ENCODE measurements at places on chromosomes 1 and 21.

- DNase-seq = no peak
Observed at GRCh38 chr1:38113159-38113666, 66.6 kb upstream of the POU3F1 start.

DNA sequence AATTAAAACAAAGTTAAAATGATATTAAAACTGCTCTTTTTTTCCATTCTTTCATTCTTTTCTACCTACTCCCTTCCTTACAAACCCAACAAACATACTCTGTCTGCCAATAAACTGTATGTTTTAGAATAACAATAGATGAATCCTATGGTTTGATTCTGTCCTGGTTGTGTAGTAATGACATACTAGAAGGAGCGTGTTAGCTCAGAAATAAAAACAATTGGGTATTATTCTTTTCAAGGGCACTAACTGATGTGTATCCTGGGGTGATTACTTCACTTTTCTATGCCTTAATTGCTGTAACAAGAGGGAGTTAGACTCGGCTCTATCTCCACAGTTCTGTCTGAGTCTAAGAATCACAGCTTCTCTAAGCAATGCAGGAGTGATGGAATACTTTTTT, 194.4 kb downstream of the GIPC2 start:
- no peak for DNase-seq

GRCh38 chr1:92314024-92314423, 15.2 kb downstream of the RPAP2 start:
- DNase-seq = no peak

DNA sequence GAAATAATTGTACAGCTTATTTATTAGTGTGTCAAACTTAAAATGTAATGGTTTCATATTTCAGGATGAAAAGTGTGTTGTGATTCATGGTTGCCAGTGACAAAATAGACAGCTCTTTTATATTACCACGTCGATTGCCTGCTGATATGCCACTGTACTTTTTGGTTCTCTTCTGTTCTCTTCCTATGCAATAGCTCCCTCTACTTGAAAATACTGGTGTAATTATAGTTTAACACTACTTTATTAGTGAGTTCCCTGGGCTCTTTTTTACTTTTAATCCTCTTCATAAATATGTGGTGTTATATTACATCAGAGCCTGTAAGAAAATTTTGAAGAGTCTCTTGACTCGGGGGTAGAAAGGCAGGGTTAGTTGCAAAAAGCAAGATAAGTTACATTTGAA, 111.3 kb downstream of the PATJ start:
- no peak for DNase-seq

DNA sequence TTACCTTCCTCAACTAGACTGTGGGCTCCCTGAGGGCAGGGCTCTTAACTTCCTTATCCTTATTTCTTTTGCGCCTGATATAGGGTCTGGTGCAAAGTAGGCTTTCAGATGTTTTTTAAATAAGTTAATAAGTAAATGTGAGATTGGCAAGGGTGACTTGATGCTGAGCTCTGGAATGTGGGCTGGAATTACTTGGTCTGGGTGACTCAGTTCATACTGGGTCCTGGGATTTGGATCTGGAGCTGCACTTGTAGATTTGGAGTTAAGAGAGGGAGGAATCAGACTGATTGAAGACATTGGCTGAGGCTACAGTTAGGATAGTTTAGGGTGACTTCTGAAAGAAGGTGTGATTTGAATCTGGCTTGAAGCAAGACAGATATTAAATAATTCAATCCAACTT, 190.9 kb downstream of the GIPC2 start:
- DNase-seq = no peak

- no peak for DNase-seq
Observed at GRCh38 chr1:68485431-68486022, 11.4 kb downstream of the DEPDC1 start.

DNA sequence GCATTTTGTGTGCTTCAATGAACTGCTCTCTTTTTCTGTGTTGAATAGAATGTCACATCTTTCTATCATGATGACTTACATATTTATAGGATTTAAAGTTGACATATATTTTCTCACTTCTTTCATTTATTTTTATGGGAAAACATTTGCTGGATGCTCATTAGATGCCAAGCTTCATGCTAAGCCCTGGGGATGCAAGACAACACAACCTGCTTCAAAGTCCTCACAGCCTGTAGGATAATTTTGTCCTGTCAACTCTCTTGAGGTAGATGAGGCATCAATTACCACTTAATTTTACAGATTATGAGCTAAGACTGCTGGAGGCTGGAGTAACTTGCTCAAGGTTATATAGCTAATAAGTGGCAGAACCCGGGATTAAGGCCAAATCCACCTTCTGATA, 264.3 kb downstream of the GRIK1 start:
- no peak for DNase-seq

DNA sequence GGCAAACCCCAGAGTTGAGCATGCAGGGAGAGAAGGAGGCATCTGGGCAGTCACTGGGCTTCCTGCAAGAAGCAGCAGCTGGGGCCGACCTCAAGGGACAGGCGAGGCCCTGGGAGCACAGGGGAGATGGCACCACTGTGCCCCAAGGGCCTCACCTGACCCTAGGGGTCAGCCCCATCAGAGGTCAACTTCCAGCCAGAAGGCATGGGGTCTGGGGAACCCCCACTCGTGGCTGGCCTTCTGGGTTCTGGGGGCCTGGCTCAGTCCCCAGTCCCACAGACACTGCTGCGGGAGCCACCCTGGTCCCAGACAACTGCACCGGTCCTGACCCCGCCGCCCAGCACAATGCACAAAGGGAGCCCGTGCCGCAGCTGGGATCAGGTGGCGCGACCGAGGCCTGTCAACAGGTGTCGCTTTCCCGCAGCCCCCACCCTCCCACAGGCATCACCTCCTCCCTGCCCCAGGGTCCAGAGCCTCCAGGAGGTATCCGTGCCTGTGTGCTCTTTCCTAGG, 6.2 kb downstream of the WNT9A start:
- DNase-seq = no peak

DNA sequence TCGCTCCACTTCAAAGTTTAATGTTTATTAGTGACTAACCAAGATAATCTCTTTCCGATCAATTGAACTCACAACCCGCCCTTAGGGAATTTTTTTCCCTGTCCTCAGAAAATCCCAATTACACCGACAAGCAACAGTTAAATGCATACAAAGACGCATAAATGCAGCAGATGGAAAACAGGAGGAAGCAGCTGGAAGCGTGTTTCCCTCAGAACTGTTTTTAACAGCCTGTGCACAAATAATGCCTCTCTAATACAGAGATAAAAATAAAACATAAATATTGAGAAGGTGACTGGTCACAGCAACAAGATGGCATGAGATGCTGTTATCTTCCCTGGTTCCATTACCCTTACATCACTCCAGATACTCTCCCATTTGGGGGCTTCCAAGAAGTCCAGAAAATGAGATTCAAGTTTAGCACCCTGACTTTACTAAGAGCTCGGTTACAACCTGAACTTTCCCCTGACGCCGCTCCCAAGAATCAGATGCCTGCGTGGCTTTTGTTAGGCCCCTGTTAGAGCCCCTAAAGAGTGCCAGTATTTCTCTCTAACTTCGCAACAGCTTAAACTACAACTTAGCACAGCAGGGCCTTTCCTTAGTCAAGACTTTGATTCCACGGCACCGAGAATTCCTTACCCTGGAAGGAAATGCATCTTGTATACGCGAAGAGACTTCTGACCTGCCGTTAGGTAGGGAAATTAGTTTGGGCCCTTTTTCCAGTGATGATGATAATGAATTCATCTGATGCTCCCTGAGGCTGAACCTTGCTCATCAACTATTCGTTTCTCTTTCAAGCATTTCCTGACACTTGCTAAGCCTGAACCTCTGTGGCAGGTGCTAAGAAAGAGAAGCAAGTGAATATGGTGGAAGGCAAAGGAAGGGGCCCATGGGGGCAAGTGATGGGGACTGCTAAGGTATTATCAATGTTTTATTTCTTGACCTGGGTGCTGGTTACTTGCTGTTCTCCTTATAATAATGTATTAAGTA, 137.7 kb upstream of the SMYD2 start:
- no peak for DNase-seq

DNA sequence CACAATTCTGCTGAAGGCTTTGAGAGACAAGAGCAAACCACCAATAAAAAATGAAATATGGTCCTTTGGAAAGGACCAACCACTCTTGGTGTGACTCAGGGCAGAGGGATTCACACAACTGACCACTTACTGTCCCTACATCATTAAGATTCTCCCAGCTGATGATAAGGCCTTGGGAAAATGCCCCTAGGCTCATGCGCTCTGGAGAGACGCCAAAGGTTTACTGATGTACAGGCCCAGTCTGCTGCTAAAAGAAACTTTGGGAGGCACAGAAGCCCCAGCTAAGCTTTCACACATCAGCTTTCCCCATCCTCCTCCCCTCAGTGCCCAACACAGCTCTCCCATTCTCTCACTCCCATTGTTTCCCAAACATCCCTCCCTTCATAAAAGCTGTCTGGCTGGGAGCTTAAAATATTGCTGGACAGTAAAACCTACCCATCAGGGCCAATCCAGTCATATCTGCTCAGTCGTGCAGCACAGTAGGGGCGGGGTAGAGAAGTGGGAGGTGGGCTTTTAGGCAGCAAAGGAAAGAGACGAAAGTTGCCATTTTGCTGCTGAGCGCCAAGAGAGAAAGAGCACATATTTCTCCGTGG, at the start of gene GJA8:
Gene GJA8, plus strand, starts transcription at position 543 of the 593 bp plus-strand sequence. CDS start 5,161 bp downstream, outside the sequence.
- DNase-seq = no peak

- no peak for DNase-seq
Observed at GRCh38 chr1:232561381-232561780, 68.6 kb downstream of the SIPA1L2 start.

DNA sequence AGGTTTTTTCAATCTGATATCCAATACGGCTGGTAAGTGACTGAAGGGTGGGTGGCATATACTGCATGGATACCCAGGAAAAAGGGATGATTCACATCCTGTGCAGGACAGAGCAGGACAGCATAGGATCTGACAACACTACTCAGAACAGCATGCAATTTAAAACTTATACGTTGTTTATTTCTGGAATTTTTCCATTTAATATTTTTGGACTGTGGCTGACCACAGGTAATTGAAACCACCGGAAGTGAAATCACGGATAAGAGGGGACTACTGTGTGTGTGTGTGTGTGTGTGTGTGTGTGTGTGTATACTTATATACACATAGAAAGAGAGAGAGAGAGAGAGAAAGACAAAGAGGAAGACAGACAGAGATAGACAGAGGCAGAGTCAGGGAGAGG, 23.0 kb downstream of the ERICH3 start:
- no peak for DNase-seq

- no peak for DNase-seq
Observed at GRCh38 chr1:7379441-7379971, 391.6 kb upstream of the VAMP3 start.

DNA sequence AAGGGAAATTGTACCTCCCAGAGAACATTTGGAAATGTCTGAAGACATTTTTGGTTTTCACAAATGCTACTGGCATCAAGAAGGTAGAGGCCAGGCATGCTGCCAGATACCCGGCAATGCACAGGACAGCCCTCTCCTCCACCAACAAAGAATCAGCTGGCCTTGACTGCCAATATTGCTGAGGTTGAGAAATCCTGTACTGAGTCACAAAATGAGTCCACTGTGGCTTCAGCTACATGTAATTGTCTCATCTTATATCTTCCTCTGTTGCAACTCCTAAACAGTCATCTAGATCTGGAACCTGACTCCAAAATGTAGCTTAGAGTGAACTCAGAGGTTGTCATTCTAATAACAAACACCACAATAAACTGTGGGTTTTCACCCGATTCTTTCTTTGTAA, 327.5 kb upstream of the POGK start:
- DNase-seq = no peak

DNA sequence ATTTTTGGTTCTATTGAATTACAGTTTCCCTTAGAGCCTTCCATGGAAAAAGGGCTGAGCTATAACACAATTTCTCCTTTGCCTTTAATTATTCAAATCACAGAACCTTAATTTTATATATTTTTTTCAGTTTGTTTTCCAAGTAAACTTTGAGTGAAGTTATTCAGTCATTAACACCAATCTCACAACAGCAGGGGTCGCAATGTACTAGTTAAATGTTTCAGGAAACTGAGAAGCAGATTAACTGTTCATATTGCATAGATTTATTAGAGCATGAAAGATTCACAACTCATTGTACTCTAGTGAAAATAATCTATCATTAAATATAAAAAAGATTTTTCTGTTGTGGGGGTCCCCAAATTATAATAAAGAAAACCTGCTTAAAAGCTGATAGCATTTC, 64.1 kb downstream of the KIFAP3 start:
- DNase-seq = no peak

DNA sequence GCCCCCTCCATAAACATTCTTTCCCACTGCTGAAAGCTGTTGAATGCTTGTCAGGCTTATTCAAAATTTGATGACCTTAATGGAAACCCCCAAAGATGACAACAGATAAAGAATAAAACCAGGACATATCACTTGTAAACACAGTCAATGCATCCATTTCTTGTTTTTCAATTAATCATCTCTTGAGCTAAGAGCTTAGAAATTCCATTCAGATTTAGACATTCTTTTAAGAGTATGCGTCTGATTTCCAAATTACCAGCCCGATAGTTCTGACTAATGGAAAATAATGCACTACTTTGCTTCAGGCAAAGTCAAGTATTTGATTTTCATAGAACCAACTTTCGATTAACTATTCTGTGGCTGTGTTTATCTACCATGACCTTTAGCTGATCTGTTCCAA, 100.6 kb upstream of the RUNX1 start:
- no peak for DNase-seq

GRCh38 chr1:109198043-109198695, 15.5 kb upstream of the SARS1 start:
- no peak for DNase-seq

DNA sequence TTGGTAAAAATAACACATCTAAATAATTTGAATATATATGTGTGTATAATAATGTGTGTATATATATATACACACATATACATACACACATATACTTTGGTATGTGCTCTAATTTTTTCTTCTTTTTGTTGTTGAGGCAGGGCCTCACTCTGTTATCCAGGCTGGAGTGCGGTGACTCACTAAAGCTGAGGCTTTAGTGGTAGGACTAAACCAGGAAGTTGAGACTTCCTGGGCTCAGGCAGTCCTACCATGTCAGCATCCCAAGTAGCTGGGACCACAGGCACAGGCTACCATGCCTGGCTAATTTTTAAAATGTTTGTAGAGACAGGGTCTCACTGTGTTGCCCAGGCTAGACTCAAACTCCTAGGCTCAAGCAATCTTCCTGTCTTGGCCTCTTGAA, 46.7 kb upstream of the CXADR start:
- DNase-seq = no peak

DNA sequence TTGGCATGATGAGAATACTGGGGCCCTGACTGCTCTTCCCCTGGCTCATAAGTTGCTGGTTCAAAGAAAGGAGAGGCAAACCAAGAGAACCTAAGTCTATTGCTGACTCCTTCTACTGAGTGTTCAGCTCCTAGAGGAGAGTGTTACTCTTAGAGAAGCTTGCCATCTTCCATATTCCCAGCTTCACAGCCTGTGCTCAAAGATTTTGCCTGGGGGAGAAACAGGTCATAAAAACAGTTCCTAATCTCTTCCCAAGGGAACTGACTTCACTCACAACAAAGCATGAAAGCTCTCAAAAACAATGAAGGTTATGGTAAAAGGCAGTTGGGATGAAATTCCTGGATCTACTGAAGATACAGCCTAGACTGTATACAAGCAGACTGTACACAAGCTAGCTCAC, 37.1 kb downstream of the LRRC40 start:
- DNase-seq = no peak
